ENCODE measurements at places on chromosomes 7 and 10. TPM values are rescaled to one million over a fixed set of nuclear protein-coding genes. Genes with fewer than 3 reads are reported as not detected.

Gene OR2A12
- not detected for total RNA-seq

Gene SPDYE3
- not detected for total RNA-seq

Gene GTF2IRD1
- total RNA-seq: 14.6 TPM

DNA sequence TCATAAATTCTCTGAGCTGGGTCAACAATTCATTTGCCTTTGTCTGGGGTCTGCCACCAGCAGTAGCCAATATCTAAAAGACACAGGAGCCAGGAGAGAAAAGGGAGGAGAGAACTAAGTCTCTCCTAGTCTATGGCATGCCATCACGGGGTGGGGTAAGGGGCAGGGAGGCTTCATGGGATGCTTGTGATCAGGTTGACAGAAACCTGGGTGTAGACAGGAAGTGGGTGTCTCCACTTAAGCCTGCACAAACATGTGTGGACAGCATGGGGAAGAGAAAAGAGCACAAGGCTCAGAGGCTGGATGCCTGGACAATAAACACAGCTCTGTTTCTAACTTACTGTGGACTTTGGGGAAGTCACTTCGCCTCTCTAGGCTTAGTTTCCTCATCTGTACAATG is 11.5 kb upstream of the C10orf53 start:
- DNase-seq: no peak

- DNase-seq: no peak
These were observed 15.3 kb downstream of the EPHB6 start for GRCh38 chr7:142870147-142870559.

GRCh38 chr10:100969187-100970075 is at the start of gene SEMA4G:
Gene SEMA4G, plus strand, starts transcription at chr10:100969504. Its CDS starts 3,409 bp downstream, at chr10:100972913.
- peak; percentile 62 for DNase-seq
